ENCODE measurements at places on chromosomes 12 and 14. TPM values are rescaled to one million over a fixed set of nuclear protein-coding genes. Genes with fewer than 3 reads are reported as not detected.
A peak's percentile ranks its signal among the peaks of the same experiment; 100 is the strongest.

Gene ATF7IP
- total RNA-seq, result 94.1 TPM

GRCh38 chr12:57150400-57151000 is 3.1 kb upstream of the LRP1-AS start:
- DNase-seq, result no peak
- no peaks in the 10 kb centered on the region for H3K4me1 ChIP-seq
- no peaks in the 10 kb centered on the region for H3K27me3 ChIP-seq
- H3K27ac ChIP-seq, result no peak overlapping the region
- no peaks in the 10 kb centered on the region for H3K36me3 ChIP-seq
- H3K4me3 ChIP-seq, result no peak overlapping the region

Gene PTPRO
- 0.14 TPM for total RNA-seq

Gene TPPP2
- total RNA-seq, result not detected

Gene CMTM5
- not detected for total RNA-seq

GRCh38 chr14:64800000-64800399 is 79.7 kb downstream of the SPTB start:
- DNase-seq, result peak; percentile 16
- no peaks in the 10 kb centered on the region for H3K4me1 ChIP-seq
- H3K36me3 ChIP-seq, result no peaks in the 10 kb centered on the region
- H3K4me3 ChIP-seq, result no peak overlapping the region

Gene NPFF
- 0.58 TPM for total RNA-seq

GRCh38 chr12:89163918-89164317 is 188.4 kb downstream of the DUSP6 start:
- H3K27ac ChIP-seq, result peak overlapping the region; percentile 23
- no peak overlapping the region for H3K4me3 ChIP-seq
- H3K36me3 ChIP-seq, result no peaks in the 10 kb centered on the region
- H3K4me1 ChIP-seq, result peaks cover 19% of the 10 kb centered on the region
- H3K27me3 ChIP-seq, result no peaks in the 10 kb centered on the region

DNA sequence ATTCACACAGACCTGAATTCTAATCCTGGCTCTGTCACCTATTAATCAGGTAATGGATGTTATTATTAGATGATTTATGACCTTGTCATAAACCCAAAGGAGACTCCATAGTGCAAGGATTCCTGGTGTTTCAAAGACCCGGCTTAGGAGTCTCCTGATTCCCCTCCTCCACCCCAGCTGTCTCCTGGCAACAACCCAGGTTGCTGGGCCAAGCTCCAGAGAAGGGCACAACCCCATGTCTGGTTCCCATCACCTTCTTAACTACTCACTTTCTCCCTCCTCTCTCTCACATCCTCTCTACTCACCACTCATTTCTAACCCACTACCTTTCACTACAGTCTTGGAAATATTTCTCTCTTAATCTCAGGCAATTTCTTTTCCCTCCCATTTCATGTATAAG is 41.6 kb downstream of the RHOJ start:
- no peaks in the 10 kb centered on the region for H3K4me1 ChIP-seq
- H3K27ac ChIP-seq, result no peak overlapping the region
- peaks cover 11% of the 10 kb centered on the region for H3K27me3 ChIP-seq
- H3K36me3 ChIP-seq, result no peaks in the 10 kb centered on the region
- no peak overlapping the region for H3K4me3 ChIP-seq
- DNase-seq, result no peak

DNA sequence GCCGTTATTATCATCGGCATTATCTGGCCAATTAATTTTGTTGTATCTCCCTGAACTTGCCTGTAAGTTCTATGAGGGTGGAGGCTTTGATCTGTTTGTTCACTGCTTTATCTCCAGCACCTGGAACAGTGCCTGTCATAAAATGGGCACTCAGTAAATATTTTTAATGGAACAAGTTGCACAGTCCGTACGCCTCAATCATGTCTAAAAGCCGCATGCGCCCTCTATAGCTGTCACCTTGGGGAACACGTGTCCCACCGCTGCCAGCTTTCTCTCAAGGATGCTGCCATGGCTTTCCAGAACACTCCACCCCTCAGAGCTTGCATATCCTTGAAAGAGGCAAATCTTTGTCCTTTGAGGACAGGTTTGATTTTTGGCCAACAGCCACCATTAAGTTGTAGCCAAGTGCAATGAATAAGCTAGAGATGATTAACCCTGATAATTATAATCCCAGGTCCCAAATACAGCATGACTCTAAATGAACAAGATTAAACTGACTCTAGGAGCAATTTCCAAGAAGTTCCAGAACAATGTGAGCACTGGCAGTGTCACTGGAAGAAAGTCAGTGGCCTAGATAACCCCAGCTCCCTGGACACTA is 55.1 kb downstream of the ERH start:
- no peak overlapping the region for H3K4me3 ChIP-seq
- H3K4me1 ChIP-seq, result no peaks in the 10 kb centered on the region
- peaks cover 4% of the 10 kb centered on the region for H3K27me3 ChIP-seq
- H3K27ac ChIP-seq, result no peak overlapping the region
- no peaks in the 10 kb centered on the region for H3K36me3 ChIP-seq

GRCh38 chr14:48527832-48528231 is 852.4 kb upstream of the MDGA2 start:
- no peak overlapping the region for H3K4me3 ChIP-seq
- H3K36me3 ChIP-seq, result no peaks in the 10 kb centered on the region
- no peaks in the 10 kb centered on the region for H3K4me1 ChIP-seq
- no peaks in the 10 kb centered on the region for H3K27me3 ChIP-seq

GRCh38 chr14:20623798-20624197 is 17.7 kb downstream of the OR6S1 start:
- no peak overlapping the region for H3K4me3 ChIP-seq
- peaks cover 55% of the 10 kb centered on the region for H3K4me1 ChIP-seq
- H3K36me3 ChIP-seq, result peaks cover 4% of the 10 kb centered on the region
- H3K27ac ChIP-seq, result no peak overlapping the region

DNA sequence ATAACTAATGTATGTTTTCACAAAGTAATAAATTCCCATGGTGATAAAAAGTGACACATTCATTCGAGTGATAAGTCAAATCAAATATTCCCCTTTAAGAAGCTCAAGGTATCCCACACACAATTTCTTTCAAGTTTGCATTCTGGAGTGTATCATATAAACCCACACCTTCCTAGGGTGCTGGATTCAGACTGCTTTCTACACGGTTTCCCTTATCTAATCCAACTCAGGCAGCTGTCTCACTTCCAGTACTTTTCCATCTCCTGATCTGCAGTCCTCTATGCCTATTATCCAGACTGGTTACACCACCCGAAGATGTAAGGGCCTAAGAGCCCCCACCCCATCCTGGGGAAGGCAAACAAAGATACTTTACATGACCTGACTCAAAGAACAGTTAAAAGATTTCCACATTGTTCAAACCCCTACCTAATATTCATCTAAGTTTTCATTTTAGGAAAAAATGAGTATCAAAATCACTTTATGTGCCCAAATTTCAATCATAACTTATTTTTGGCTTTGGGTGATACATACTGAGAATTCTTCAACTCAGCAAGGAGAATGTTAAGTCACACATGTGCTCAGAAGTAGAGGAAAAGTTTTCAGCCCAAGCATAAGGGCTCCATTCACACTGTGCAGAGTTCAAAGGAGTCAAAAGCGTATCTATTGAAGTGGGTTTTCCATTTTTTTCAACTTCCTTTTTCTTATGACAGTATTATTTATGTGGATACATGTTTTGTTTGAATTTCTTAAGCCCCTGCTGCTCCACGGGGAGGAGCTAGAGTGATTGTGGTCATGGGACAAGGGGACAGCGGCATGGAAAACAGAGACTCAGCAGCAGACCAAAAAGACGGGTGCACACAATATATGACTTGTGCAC is 41.8 kb downstream of the CORO1C start:
- peaks cover 64% of the 10 kb centered on the region for H3K4me1 ChIP-seq
- H3K27ac ChIP-seq, result peak overlapping the region; percentile 94
- H3K27me3 ChIP-seq, result no peaks in the 10 kb centered on the region
- DNase-seq, result peak; percentile 67

GRCh38 chr14:50000380-50001150 is 107.7 kb downstream of the ARF6 start:
- no peaks in the 10 kb centered on the region for H3K27me3 ChIP-seq
- peak; percentile 91 for DNase-seq
- peak overlapping the region; percentile 95 for H3K27ac ChIP-seq
- peaks cover 6% of the 10 kb centered on the region for H3K36me3 ChIP-seq
- peak overlapping the region; percentile 71 for H3K4me3 ChIP-seq
- H3K4me1 ChIP-seq, result peaks cover 55% of the 10 kb centered on the region

Gene FERMT2
- 3.8 TPM for total RNA-seq

DNA sequence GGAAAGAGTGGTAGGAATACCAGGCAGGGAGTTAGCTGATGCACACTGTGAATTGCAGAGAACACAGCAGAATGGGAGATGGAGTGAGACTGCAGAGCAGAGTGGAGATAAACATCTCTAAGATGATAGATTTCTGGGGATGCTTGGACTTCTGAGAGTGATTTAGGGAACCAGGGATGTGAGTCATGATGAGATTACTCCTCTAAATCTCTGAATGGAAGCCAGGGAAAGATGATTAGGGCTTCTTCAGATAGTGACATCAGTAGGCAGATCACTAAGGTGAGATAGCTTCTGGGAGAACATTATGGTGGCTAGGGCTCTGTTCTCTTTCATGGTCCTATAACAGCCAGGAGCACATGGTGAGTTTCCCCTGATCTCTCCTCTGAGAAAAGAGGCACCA is 501.5 kb upstream of the USP15 start:
- H3K4me3 ChIP-seq, result no peak overlapping the region
- H3K27me3 ChIP-seq, result no peaks in the 10 kb centered on the region
- no peak for DNase-seq
- no peaks in the 10 kb centered on the region for H3K36me3 ChIP-seq
- no peak overlapping the region for H3K27ac ChIP-seq
- H3K4me1 ChIP-seq, result no peaks in the 10 kb centered on the region

- H3K27me3 ChIP-seq, result no peaks in the 10 kb centered on the region
- H3K4me3 ChIP-seq, result no peak overlapping the region
- no peaks in the 10 kb centered on the region for H3K4me1 ChIP-seq
- no peak overlapping the region for H3K27ac ChIP-seq
- DNase-seq, result no peak
Observed at GRCh38 chr12:44227616-44228015, 391.7 kb downstream of the TMEM117 start.

Gene AKAP3
- 2.9 TPM for total RNA-seq

GRCh38 chr12:38809832-38810231 is 95.6 kb downstream of the CPNE8 start:
- H3K36me3 ChIP-seq, result peaks cover 9% of the 10 kb centered on the region
- H3K4me3 ChIP-seq, result no peak overlapping the region
- H3K4me1 ChIP-seq, result no peaks in the 10 kb centered on the region
- no peak overlapping the region for H3K27ac ChIP-seq
- no peak for DNase-seq

GRCh38 chr14:22397221-22397737 is 191.7 kb downstream of the DAD1 start:
- no peak for DNase-seq
- H3K36me3 ChIP-seq, result no peaks in the 10 kb centered on the region
- H3K4me3 ChIP-seq, result no peak overlapping the region
- no peaks in the 10 kb centered on the region for H3K27me3 ChIP-seq

Gene KRT4
- total RNA-seq, result not detected

GRCh38 chr12:61916831-61917230 is 343.4 kb upstream of the USP15 start:
- H3K4me3 ChIP-seq, result no peak overlapping the region
- no peaks in the 10 kb centered on the region for H3K27me3 ChIP-seq
- H3K4me1 ChIP-seq, result no peaks in the 10 kb centered on the region
- no peak for DNase-seq
- H3K27ac ChIP-seq, result no peak overlapping the region
- H3K36me3 ChIP-seq, result no peaks in the 10 kb centered on the region

DNA sequence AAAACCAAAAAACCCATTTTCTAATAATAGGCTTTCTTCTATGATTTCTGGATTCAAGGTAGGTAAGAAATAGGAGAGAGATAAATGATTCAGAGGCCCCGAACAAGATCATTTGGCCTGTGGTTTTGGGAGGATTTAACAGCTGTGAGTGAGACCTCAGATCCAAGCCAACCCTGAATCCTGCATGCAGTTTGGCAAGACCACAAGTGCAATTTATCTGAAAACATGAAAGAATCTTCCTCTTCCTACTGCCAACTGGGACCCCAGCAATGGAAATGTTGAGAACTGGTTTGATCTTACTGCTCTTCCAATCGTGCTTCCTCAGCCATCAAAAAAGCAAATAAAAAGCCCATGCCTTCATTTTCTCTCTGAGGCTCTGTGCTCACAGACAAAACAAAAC is 519.7 kb upstream of the TBX3 start:
- H3K4me1 ChIP-seq, result no peaks in the 10 kb centered on the region
- H3K27ac ChIP-seq, result no peak overlapping the region
- no peaks in the 10 kb centered on the region for H3K27me3 ChIP-seq
- no peaks in the 10 kb centered on the region for H3K36me3 ChIP-seq
- no peak overlapping the region for H3K4me3 ChIP-seq

DNA sequence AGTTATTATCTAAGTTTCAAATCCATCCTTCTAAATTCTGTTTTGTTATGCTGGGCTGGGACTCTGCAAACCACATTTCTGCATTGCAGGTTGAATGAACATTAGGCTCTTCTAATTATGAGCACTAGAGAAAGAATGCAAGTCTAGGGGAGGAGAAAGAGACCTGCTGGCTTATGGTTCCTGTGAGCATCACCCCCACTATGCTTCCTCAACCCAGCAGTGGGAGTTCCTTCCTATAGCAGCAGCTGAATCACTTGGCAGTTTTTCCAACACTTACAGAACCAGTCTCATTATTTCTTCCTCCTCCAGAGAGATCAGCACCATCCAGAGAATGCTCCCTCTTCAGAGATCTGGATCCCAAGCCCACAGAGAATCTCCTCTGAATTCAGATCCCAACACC is 297.7 kb upstream of the CLEC14A start:
- no peaks in the 10 kb centered on the region for H3K36me3 ChIP-seq
- DNase-seq, result no peak
- H3K27me3 ChIP-seq, result no peaks in the 10 kb centered on the region

DNA sequence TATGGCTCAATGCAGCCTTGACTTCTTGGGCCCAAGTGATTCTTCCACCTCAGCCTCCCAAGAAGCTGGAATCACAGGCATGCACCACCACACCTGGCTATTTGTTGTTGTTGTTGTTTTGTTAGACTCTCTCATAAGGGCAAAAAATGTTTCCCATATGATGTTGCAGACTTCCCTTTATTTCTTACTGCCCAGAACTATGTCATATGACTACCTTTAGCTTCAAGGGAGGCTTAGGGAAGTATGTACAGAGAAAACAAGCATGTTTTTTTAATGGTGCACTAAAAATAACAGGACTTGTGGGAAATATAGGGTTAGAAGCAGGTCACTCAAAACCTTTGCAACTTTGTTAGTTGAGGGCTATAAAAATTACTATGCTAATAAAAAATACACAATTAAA is 4.3 kb upstream of the GPR19 start:
- no peak overlapping the region for H3K4me3 ChIP-seq
- no peak for DNase-seq
- no peak overlapping the region for H3K27ac ChIP-seq
- no peaks in the 10 kb centered on the region for H3K27me3 ChIP-seq
- peaks cover 67% of the 10 kb centered on the region for H3K4me1 ChIP-seq

Data from activated CD4-positive, alpha-beta memory T cell treated with anti-CD3 and anti-CD28 coated beads for 36 hours (primary cell).